ENCODE measurements at places on chromosomes 6 and 20.

DNA sequence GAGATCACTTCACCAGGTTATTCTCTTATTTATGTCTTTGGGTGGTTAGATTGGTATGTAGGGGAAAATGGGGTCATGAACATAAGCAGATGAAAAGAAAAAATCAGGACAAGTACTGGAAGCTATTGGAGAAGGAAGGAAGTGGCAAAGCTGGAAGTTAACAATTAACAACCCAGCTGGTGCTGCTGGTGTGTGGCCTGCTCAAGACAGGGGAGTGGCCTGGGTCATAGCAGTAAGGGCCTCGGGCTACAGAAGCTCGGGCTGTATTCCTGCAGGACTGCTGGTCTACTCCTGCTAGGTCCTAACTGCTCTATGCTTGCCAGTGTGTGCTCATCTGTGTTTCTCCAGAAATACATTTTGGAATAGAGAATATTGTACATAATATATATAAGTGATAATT lies 19.6 kb downstream of the MYLIP start:
- no peak for DNase-seq

DNA sequence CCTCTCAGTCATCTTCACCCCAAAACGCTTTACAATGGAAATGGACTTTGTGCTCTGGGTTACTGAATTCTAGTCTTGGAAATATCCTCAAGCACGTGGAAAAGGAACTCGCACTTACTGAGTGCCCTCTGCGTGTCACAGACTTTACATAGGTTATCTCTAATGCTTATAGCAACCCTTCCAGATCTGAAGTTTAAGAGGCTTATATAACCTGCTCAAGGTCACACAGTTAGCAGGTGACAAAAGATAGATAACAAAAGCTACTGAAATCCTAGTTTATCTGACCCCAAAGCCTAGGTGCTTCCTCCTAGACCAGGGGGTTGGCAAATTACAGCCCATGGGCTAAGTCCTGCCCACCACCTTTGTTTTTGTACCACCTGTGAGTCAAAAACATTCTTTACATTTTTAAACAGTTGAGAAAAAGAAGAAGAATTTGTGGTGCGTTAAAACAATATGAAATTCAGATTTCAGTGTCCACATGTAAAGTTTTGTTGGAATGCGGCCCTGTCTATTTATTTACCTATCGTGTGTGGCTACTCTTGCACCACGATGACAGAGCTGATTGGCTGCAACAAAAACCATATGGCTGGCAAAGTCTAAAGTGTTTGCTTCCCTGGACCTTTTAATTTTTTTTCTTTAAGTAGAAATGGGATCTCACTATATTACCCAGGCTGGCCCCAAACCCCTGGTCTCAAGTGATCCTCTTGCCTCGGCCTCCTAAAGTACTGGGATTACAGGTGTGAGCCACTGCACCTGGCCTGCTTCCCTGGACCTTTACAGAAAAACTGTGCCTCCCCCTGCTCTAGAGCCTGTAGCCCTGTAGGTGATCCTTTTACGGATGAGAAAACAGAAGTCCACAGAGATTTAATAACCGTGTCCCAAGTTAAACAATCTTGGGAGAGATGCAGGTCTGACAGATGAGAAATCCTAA lies 110.2 kb upstream of the RREB1 start:
- DNase-seq, result no peak

DNA sequence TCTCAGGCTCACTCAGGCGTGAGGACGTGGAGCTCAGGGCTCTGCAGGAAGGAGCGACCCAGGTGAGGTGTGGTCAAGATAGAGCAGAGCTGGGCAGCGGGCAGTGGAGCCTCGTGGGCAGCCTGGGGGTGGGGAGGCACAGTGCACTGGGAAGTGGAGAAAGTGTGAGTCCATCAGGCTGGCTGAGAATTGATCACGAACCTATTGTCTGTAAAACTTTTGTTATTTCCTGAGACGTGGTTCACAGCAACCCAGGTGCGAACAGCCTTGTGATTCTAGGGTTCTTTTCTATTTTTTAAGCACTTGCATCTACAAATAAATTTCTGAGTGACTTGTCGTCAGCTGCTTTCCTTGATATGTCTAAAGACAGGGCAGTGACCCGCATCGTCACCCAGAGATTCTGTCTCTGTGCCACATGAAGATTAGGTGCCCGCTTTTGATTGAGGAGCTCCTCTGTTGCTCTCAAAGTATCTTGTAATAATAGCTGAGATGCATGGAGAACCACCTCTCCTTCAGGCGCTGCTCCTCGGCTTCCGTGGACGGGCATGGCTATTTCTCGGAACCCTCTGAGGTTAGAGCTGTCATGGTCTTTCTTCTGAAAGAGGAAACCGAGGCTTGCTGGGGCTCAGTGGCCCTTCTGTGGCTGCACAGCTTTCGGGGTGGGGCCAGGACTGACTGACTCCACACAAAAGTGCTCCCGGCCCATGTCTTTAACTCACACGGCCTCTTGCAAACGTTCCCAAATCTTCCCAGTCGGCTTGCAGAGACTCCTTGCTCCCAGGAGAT lies 662 bp upstream of the CCR6 start:
- no peak for DNase-seq

DNA sequence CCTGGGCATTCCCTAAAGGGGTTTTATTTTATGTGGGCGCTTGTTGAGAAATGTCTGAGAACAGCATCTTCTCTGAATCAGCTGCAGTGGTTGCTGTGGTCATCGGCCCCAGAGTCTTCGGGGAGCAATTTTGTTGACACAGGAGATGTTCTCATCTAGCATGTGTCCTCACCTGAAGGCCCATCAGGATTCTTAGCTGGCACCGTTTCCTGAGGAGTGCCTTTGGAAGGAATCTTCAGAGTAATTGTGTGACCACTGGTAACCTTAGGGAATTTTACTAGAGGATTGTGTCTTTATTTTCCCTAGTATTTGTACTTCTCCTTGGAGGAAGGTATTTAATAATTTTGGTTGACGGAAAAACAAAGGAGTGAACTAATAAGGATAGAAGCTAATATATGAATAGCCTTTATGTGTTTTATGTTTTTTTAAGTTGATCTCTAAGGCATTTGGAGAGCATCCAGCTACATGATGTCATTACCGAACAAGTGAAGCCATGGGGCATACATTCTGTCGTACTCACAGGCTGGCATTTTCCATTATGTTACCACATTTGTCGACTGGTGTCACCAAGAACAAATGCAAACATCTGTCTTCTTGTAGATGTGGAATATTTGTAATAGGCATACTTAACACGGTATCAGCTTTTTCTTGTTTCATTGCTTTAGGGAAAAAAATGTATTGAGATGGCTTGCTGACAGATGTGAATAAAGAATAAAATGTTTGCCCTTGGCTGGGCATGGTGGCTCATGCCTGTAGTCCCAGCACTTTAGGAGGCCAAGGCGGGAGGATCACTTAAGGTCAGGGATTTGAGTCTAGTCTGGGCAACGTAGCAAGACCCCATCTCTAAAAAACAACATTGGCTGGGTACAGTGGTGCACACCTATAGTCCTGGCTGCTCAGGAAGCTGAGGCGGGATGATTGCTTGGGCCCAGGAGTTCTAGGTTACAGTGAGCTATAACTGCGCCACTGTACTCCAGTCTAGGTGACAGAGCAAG lies 41.9 kb downstream of the TULP4 start:
- DNase-seq, result no peak

DNA sequence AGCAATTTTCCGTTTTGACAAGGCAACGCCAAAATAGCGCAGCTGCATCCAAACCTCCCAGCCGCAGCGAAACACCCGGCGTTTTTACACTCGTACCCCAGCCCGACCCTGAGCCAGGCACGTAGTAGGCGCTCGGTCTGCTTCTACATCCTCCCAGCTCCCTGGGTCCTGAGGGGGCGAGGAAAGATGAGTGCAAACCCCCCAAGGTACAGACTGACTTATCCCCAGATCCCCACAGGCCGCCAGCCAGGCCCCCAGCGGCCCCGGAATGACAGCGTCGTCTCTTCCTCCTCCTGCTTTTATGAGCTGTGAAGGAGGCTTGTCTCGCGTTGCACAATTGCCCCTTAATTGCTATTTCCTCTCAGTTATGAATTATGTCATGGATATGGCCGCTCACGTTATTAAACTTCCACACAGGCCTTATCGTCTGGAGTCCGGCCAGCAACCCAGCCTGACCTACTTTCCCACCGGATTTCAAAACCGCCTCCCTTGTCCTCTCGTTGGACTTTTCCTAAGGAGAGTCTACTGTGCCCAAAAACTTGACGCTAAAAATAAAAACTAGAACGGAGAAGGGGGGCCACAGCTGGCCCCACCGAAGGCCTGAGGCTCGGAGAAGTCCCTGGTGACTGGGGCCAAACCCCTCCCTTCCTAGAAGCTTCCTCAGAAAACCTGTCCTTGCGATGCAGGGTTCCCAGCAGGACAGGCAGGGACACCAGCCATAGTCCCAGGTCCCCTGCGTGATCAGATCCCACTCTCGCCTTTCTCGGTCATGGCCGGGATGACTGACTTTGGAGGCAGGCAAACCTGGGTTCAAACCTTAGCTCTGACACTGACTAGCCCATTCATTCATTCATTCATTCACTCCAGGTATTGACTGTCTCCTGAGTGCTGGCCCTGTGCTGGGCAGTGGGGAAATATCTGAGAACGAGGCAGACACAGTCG lies 130.9 kb upstream of the PTPN1 start:
- no peak for DNase-seq

GRCh38 chr6:110814102-110815014 lies 911 bp downstream of the CDK19 start:
- peak; percentile 57 for DNase-seq

DNA sequence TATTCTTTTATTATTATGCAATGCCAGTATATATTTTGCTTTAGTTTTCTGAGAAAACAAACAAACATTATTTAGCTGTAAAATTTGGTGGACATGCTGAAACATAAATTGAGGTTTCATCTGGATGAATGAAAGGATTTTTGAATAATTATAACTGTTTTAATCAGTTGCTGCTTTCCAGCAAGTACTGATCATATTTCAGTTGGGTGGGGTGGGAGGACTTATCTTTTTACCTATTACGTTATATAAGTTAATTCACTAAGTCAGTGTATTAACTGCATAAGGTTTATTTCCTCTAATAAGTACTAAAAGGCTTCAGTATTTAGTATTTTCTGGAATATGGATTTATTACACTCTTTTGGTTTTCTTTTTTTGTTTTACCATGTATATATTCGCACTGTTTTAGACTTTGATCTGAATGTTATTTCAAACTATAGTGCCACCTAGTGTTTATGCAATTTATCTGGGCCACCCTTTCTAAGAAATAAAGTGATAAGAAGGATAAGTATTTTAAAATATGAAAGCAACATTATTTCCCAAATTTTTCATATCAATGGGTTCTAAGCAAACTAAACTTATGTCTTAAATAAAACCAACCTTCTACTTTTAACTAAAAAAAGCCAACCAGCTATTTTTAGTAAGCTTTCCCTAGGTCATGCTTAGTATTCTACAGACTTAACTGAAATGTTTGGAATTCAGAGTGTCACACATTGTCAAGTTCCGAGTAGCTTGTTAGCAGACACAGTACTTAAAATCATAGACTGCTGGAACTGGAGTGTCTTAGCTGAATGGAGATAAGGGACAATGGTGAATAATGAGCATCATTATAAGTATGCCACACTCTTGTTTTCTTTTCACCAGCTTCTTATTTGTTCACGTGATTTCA lies 105.4 kb upstream of the MCHR2 start:
- no peak for DNase-seq

DNA sequence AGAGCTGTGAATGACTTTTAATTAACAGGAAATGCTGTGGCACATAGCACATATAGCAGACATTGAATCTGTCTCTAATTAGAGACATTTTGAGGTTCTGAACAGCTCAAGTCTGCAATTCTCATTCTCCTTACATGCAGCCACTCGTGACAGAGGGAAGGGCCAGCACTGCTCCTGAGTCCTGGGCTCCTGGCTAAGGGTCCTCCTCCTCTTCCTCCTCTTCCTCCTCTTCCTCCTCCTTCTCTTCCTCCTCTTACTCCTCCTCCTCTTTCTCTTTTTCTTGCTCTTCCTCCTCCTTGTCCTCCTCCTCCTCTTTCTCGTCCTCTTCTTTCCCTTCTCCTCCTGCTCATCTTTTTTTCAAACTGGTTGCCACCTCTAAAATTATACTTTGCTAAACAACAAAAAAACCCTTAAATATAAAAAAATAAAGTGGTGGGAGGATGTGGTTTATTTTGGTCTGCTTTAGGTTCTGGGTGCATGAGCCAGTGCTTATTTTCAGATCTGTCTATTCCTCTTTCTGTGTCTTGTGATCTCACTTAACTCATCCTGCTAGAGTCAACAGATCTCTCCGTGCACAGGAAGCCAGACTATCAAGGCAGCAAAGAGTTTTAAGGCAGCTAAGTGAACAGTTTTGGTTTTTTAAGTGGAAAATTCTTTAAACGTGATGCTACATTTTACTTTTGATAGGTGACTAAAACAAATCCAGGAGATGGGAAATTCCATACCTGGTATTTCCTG lies 159.3 kb downstream of the CD83 start:
- no peak for DNase-seq

DNA sequence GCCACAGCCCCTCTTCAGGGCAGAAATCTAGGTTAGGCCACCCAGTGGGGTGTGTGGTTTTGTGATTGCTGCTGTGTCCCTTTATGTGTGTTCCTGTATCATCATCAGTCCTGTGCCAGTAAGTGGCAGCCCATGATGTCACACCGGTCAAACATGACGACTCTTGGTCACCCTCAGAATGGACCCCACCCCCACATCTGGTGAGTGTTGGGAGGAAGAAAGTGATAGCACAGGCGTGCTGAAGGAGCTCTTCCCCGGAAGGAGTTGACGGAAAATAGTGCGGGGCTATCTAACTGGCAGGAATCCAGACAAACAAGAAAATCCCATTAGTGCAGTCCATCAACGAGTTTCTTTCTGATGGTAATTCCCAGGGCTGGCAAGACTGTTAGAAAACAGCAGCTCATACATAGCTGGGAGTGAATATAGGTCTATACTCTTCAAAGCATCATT lies 33.4 kb upstream of the IL17A start:
- DNase-seq, result no peak

- DNase-seq, result no peak
Measured at GRCh38 chr6:6600875-6601274, 12.4 kb downstream of the LY86 start.

- no peak for DNase-seq
Measured at GRCh38 chr6:149235130-149235561, 82.4 kb upstream of the TAB2 start.

GRCh38 chr6:56657354-56657753 lies 14.7 kb upstream of the DST start:
- DNase-seq, result no peak

DNA sequence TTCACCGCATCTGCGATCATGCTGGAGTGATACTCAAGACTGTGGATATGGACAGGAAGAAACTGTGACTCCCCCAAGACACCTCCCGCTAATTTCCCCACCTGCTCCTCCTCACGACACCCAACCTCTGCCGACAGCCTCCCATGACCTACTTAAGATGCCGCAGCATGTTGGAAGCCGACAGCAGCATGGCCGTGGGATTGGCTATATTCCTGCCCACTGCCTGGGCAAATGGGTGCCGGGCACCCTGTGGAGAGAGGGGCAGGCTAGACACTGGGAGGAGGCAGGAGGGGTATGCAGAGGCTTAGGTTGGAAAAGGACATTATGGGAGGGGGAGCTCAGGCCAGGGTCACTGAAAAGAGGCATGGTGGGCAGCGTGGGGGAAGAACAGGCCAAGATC lies 4.5 kb downstream of the IDH3B start:
- DNase-seq, result no peak

All from stimulated activated CD4-positive, alpha-beta T cell treated with anti-CD3 and anti-CD28 coated beads, Interleukin-4, amount 100 ng/mL, for 48 hours (primary cell).